ENCODE measurements at places on chromosomes 6 and 20.

DNA sequence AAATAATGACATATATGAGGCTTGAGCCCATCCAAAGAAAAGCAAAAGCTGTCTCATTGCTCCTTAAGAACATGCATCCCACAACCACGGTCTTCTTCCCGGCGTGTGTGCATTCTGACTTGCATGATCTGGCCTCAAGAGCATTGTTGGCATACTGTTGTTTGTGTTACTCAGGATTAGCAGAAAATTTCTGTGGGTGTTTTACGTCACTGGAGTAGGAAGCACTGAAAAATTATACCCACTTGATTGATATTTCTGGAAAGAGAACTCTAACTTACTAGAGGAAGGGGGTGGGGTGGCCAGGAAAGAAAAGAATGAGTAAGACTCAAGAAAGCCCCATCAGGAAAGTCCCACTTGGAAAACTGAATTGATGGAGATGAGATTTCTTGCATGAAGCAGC is 326.2 kb upstream of the PRDM1 start:
- no peak for DNase-seq

GRCh38 chr6:149154261-149154821 is 163.2 kb upstream of the TAB2 start:
- peak; percentile 30 for DNase-seq

- DNase-seq = no peak
Measured at GRCh38 chr6:121335087-121336008, 1.1 kb upstream of the TBC1D32 start.

DNA sequence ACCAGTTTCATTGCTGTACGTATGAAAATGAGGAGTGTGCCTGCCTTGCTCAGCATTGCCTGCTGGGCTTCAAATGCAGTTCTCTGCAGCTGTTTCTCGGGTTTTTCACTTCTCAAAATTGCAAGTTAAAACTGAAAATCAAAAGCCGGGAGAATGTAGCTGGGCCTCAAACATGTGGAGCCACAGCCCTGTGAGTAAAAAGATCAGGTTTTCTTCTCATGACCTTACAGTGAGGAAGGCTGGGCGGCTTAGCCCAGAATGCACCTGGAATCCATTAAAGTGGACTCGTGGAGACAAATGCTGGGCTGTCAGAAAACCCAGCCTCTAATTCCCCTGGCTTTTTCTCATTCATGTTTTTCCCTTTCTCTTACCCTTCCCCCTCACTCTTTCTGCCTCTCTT is 34.4 kb downstream of the DSE start:
- DNase-seq = no peak

DNA sequence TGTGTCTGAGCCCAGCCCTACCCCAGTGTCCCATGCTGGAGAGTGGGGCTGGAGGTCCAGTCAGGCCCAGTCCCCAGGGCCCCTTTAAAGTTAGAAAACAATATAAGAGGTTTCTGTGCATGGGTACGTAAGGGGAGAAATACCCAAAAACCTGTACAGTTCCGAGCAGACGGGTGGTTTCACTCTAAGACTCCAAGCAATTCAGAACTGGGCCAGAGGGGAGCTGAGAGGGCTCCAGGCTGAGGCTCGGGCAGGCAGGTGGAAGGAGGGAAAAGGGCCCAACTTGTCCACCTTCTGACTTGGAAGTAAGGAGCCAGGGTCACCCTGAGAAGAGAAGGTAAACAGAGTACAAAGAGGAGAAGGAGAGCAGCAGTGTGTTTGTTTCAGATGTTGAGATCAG is 296.0 kb downstream of the CDH4 start:
- no peak for DNase-seq

DNA sequence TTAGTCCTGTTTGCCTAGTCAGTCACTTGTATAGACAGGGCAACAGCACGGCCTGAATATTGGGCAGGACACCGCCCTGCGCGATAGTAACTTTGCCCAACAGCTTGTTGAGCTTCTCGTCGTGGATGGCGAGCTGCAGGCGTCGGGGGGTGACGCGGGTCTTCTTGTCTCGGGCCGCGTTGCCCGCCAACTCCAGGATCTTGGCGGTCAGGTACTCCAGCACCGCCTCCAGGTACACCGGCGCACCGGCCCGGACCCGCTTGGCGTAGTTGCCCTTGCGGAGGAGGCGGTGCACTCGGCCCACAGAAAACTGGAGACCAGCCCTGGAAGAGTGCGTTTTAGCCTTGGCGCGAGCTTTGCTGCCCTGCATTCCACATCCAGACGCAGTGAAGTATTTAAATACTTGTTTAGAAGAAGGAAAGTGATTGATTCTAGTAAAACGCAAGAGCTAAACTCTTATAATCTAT is 92.8 kb upstream of the BTN3A2 start:
- DNase-seq = no peak

DNA sequence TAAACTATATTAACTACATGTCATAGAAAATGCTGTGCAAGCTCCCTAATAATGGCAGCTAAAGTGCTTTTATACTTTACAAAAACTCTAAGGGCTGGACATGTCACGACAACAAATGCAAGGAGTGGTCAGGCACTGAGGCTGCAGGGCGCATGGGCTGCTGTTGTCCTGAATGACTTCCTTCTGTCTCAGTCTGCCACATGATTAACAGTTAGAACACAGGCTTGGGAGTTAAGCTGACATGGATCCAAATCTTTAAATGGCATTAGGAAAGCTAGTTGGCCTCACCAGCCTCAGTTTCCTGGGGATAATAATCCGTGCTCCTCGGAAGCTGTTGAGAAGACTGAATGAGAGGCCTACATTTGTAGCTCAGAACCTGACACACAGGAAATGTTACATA is 57.4 kb downstream of the PREP start:
- no peak for DNase-seq

DNA sequence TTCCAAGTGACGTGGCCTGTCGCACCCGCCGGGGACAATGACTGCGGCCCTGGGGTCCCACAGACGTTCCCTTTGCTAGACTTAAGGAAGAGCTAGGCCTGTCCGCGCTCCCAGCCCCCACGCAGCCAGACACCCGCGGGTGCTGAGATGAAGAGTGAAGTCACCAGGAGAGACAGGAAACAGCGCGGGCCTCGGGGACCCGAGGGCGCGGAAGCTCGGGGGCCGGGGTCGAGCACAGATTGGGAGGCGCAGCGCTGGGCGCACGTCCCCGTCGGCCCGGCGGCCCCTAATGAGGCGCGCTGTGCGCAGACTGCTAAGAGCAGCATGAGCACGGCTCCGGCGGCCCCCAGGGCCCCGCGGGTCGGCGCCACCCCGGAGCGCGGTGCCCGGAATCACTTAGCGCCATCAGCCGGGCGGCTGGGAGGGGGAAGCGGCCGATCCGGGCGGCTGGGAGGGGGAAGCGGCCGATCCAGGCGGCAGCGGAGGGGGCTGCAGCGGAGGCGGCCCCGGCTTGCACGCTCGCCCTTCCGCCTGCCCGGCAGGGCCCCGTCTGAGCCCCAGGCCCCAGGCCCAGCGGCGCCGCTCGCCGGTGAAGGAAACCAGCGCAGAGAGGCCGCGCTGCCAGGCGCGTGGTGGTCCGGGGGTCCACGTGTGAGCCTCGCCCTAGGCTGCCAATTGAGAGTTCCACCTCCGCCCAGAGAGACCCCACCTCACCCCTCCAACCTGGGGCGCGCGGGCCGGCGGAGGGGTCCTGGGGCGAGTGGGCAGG is 8.3 kb upstream of the AVP start:
- DNase-seq = peak; percentile 40

All from CD4-positive, alpha-beta T cell treated with Interleukin-17A for 1 hour (primary cell).